ENCODE measurements at places on chromosomes 4 and X.
A peak's percentile ranks its signal among the peaks of the same experiment; 100 is the strongest.

DNA sequence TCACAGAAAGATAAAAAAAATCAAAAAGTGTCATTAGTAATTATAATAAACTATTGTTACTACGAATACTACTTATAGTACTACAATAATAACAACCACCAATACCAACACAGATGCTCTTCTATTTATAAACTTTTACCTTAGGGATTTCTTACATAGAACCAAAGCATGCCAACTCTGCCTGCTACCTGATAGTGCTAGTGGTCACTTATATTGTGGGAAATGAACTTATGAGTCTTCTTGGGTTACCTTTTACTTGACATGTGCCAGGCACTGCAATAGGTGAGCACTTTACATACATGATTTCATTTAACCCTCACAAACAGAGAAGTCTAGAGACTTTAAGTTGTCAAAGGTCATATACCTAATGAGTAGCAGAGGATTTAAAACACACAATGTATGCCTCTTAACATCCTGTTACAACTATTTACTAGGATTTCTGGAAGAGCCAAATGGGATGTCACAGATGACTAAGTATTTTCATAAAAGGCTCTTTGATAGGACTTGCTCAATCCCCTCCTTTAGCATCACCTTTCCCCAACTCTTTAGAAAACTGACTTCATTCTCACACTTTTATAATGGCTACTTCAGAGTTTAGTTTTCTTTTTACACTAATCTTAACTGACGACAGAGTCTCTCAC lies 265.2 kb downstream of the CHIC1 start:
- DNase-seq: no peak

GRCh38 chr4:171430495-171430894 lies 382.7 kb upstream of the GALNTL6 start:
- DNase-seq: no peak

DNA sequence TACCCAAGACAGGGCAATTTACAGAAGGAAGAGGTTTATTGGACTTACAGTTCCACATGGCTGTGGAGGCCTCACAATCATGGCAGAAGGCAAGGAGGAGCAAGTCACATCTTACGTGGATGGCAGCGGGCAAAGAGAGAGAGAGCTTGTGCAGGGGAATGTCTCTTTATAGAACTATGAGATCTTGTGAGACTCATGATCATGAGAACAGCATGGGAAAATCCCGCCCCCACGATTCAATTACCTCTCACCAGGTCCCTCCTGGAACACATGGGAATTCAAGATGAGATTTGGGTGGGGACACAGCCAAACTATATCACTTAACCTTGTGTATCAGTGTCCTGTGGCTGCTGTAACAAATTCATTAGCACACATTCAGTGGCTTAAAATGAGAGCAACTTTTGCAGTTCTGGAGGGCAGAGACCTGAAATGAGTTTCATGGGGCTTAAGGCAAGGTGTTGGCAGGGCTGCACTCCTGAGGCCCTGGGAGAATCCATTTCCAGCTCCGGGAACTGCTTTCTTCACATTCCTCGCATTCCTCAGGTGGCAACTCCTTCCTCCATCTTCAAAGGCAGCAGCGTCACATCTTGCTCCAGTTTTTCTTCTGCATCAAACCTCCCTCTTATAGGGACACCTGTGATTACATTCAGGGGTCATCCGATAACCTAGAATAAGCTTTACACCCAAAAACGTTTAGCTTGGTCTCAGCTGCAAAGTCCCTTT lies 22.3 kb upstream of the NSG1 start:
- DNase-seq: peak; percentile 65

GRCh38 chr4:160370046-160370445 lies 1267.2 kb downstream of the RAPGEF2 start:
- DNase-seq: no peak

DNA sequence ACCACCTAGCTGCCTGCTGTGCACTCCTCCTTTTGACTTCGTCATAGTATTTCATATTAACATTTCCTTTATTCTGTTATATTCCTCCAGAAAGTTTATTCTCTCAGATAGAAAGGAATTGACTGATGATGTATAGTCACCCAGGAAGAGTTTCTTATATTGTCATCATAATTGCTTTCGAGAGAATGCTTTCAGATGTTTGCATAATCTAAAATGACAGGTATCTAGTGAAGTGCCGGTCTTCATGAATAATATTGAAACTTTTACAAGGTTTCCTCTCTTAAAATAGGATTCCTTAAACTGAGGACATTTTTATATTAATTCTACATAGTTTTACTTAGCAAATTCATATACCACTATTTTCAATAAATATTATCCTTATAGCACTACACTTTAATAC lies 10.1 kb downstream of the SEC24D start:
- no peak for DNase-seq

DNA sequence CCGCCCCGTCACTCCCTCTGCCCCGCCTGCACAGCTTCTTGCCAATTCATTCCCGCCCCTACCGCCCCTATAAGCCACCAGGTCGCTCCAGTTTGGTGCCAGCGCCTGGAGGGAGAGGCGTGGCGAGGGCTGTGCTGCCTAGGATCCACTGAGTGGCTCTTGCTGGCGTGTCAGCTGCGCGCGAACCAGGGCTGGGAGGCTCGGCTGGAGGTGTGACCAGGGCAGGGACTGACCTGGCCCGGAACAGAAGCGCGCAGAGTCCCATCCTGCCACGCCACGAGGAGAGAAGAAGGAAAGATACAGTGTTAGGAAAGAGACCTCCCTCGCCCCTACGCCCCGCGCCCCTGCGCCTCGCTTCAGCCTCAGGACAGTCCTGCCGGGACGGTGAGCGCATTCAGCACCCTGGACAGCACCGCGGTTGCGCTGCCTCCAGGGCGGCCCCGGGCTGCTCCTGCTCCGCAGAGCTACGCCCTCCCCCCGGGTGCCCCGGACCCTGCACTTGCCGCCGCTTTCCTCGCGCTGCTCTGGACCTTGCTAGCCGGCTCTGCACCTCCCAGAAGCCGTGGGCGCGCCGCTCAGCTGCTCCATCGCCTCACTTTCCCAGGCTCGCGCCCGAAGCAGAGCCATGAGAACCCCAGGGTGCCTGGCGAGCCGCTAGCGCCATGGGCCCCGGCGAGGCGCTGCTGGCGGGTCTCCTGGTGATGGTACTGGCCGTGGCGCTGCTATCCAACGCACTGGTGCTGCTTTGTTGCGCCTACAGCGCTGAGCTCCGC lies at the start of gene GPR78:
TSS of gene GPR78 (plus strand) at position 72 of the 773 bp plus-strand sequence. CDS start at position 663, 591 bp downstream.
- DNase-seq: no peak

DNA sequence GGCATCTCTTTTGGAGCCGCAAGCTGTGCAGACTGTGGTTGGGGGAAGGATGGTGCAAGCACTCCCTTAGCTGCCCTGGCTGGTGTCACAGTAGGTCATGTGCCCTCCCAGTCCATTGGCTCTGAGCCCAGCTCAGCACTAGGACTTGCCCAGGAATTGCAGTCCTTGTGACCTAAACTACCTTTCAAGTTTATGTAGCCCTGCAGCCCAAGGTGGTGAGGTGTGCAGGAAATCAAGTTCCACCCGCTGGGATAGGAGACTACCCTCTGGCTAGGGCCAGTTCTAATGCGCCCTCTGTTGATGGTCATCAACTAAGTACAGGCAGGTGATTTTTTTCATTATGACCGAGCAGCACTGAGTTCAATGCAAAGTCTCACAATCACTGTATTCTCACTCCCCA lies 335.2 kb downstream of the UBE2NL start:
- DNase-seq: no peak

DNA sequence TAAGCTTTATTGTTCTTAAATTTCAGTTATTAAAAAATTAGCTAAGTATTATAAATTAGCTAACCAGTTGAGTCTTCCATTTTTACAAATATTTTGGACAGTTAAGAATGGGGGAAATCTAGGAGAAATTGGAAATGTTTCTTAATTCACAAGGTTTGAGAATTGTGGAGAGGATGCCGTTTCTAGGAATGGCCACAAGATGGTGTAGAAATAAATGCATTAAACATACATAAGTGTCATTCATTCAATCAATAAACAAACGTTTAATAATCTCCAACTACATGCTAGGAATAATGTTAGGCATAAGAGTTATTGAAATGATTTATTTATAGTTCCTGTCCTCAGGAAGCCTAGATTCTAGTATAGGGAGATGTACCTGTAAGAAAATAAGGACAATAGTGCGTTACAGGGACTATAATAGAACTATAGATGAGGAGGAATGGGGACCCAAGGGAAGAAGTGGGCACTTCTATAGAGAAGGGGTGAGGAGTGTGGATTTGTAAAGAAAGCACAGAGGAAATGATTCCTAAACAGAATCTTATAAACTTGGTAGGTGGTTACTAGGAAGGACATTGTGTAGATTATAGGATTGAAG lies 195.7 kb upstream of the ANK2 start:
- DNase-seq: no peak

GRCh38 chr4:185936650-185937376 lies 124.8 kb upstream of the SORBS2 start:
- DNase-seq: no peak

GRCh38 chr4:165834116-165834515 lies 38.9 kb upstream of the TLL1 start:
- no peak for DNase-seq

DNA sequence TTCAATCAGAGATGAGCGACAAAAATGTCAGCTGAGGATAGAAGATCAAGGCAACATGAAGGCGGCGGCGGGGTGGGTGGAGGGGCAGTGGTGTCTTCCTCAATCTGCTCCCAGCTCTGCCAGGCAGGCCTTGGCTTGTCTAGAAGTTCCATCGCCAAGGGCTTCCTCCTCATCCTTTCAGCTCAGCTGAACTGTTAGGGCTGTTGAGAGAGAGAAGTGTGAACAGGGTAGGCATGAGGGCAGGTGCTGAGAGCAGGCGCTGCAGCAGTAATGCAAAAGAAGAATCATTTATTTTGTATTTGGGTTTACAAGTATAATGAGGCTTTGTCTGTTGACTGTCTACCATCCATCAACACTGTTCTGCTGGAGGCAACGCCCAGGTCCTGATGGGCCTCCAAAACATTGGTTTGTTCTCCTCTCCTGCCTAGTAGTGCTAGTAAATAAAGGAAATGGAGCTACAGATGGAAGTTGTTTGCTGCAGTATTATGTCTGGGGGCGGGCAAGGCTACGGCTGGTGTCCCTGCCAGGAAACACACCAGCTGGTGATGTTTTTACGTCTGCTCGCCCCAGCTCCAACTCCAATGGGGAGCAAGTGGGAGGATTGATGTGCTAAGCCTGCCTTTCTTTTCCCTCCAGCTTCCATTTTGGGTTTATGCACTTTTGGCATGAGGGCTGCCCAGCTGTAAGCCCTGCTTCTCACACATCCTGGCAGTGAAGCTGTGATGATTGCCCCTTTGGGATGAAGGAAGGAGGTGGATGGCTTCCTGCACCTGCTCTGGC lies 139.4 kb upstream of the BOD1L1 start:
- DNase-seq: no peak

- DNase-seq: no peak
Observed at GRCh38 chr4:100869276-100869675, 351.5 kb upstream of the EMCN start.

- no peak for DNase-seq
Observed at GRCh38 chrX:107825698-107826237, at the start of gene MID2. Gene MID2, plus strand, starts transcription at chrX:107825866. Its CDS starts 561 bp downstream, at chrX:107826427.

- no peak for DNase-seq
Observed at GRCh38 chr4:146370841-146371240, 150.9 kb downstream of the SLC10A7 start.

DNA sequence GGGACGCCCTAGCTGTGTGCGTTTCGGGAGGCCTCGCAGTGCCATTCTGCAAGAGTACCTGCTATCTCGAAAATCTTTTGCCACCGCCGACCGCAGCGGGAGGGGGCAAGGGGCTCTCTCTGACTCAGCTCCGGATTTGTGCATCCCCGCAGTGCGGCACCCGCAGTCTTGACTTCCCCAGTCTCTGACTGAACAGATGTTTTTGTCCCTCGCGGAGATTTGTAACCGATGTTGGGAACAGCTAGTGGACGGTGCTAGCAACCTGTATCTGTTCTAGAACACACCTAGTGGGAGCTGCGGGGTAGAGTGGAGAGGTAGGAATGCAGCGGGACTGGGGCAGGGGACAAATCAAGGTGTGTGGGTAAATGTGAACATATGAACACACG lies 17.2 kb downstream of the NKX6-1 start:
- no peak for DNase-seq

GRCh38 chr4:25970691-25971432 lies 56.8 kb downstream of the SMIM20 start:
- no peak for DNase-seq

DNA sequence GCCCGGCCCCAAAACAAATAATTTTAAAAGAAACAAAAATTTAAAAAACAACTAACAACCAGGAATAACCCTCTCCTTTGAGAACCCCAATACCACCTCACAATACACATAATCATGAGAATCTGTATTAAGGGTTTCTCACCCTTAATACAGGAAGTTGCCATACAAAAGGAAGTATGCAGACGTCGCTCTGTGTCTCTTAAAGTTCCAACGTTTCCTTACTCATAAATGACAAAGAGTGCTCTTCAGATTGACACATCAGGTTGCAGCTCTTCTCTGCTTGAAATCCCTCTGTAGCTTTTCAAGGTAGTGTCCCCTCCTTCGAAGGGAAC lies 73.9 kb upstream of the IRF2 start:
- DNase-seq: no peak

- DNase-seq: no peak
Observed at GRCh38 chr4:138243369-138243768, 1.2 kb upstream of the SLC7A11 start.

DNA sequence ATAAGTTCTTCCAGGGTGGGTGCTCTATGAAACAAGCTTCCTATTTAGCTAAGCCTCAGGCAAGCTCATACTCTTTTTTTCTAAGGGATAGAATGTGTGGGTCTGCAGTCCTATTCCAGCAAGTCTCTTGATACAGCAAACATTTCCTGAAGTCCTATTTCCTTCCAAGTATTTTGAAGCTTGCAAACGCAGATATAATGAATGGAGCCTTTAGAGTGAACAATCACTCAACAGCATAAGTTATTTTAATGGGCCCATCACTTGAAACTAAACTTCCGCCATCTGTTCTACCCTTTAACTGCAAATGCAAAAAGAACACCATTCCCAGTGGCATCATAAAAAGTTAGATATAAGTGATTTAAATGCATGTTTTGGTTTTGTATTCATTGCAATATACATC lies 108.3 kb upstream of the TAPT1 start:
- peak; percentile 12 for DNase-seq

- no peak for DNase-seq
Observed at GRCh38 chr4:123480706-123481418, 84.3 kb downstream of the SPRY1 start.

DNA sequence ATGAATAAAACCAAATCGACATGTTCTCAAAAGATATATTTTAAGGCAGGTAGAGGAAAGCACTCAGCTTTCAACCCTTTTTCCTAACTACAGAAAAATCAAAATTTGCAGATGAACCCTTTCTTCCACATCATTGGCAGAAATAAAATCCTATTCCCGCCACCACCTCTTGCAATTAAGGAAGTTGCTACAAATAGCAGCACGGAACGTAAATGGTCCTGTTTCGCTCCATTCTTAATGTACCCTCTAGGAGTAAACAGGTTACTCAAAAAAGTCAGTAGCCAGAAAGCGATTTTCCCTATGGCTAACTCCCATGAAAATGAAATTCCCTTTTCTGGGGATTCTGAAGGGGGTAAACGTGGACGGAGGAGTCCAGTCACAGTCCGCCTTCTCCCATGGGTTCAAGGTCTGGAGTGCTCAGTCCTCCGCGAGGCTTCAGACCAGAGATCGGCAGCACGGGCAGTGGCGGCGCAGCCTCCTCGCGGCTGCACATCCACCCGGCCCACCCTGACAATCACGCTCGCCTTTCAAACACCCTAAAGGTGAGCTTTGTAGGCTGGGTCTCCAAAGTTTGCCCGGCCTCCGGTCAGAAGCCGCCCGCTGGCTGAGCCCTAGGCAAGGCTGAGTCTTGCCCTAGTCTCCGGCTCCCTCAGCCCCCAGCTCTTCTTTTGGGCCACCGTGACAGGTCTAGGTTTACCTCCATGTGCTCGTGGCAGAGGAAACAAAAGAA lies 1.8 kb downstream of the ATP11C start:
- no peak for DNase-seq

GRCh38 chrX:106243376-106243775 lies 75.3 kb downstream of the PWWP3B start:
- no peak for DNase-seq
